ENCODE measurements at places on chromosomes 5 and 9.

- peaks cover 10% of the 10 kb centered on the region for H3K4me1 ChIP-seq
- no peak overlapping the region for H3K27ac ChIP-seq
- no peak for DNase-seq
- no peak overlapping the region for H3K4me3 ChIP-seq
- peaks cover 13% of the 10 kb centered on the region for H3K36me3 ChIP-seq
Observed at GRCh38 chr5:862367-863243, 11.8 kb upstream of the ZDHHC11 start.

- DNase-seq = no peak
- H3K4me1 ChIP-seq = peaks cover 45% of the 10 kb centered on the region
- H3K36me3 ChIP-seq = peaks cover 25% of the 10 kb centered on the region
Observed at GRCh38 chr5:134175921-134176510, 734 bp downstream of the SKP1 start.

- 0 out of 3 replicates have a peak, but pooled peaks cover 6% of the 10 kb centered on the region for H3K27me3 ChIP-seq
- no peak overlapping the region for H3K4me3 ChIP-seq
Observed at GRCh38 chr5:169745441-169746146, 108.5 kb downstream of the DOCK2 start.

DNA sequence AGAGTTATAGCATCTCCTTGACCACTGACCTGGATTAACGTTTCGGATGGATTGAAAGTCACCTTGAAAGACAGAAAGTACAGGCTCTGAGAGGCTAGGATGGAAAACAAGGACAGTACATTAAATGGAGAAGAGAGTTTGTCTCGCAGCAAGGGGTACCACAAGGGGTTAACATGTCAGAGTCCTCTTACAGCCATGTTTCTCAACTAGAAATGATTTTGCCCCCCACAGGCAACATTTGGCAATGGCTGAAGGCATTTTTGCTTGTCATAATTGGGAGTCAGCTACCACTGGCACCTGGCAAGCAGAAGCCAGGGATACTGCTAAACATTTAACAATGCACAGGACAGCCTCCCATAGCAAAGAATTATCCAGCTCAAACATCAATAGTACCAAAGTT is 90.8 kb upstream of the EQTN start:
- H3K36me3 ChIP-seq = no peaks in the 10 kb centered on the region
- no peak overlapping the region for H3K27ac ChIP-seq
- no peaks in the 10 kb centered on the region for H3K27me3 ChIP-seq

GRCh38 chr5:15623794-15624193 is 123.8 kb downstream of the FBXL7 start:
- DNase-seq = no peak
- no peak overlapping the region for H3K4me3 ChIP-seq
- no peaks in the 10 kb centered on the region for H3K36me3 ChIP-seq
- no peaks in the 10 kb centered on the region for H3K4me1 ChIP-seq

DNA sequence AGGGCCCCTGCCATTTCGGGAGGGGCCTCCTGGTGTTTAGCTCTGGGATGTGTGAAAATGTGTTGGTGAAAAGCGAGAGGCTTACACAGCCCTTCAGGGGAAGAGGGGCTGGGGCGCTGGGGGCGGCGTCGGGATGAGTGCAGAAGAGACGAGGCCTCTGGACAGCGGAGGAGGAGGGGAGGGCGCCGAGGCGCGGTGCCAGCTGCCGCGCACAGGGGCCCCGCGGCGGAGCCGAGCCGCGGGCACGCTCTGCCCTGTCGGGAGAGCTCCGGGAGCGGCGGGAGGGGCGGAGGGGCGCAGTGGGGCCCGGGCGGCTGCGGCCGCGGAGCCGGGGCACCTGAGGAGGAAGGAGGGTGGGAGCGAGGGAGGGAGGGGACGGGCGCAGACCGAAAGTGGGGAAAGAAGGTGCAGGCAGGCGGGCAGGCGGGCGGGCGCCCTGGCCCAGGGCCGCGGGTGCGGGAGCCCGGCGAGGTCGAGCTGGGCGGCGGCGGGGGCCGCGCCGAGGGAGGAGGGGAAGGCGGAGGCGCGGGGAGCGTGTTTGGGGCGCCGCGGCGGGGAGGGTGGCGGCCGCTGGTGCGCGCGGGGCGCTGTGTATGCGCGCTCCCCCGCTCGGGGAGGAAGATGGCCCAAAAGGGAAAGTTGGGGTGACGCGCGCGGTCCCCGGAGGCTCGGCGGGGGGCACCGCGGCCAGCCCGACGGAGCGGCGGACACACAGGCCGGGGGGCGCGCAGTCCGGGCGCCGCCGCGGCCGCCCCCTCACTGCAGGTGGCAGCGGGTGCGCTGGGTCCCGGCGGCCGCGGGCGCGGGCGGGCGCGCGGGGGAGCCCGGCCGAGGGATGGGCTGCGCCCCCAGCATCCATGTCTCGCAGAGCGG is at the start of gene PDE8B:
Gene PDE8B, plus strand, starts transcription at position 590 of the 873 bp plus-strand sequence. Its CDS starts 246 bp downstream, at position 836.
- no peaks in the 10 kb centered on the region for H3K36me3 ChIP-seq
- H3K27me3 ChIP-seq = peaks cover 5% of the 10 kb centered on the region
- H3K4me3 ChIP-seq = peak within 1 kb of the TSS; percentile 18
- H3K4me1 ChIP-seq = peaks cover 6% of the 10 kb centered on the region
- H3K27ac ChIP-seq = no peak within 1 kb of the TSS

GRCh38 chr5:84242286-84242685 is 142.4 kb downstream of the EDIL3 start:
- H3K27ac ChIP-seq = no peak overlapping the region
- H3K27me3 ChIP-seq = no peaks in the 10 kb centered on the region
- no peak for DNase-seq
- no peaks in the 10 kb centered on the region for H3K36me3 ChIP-seq
- H3K4me1 ChIP-seq = no peaks in the 10 kb centered on the region

DNA sequence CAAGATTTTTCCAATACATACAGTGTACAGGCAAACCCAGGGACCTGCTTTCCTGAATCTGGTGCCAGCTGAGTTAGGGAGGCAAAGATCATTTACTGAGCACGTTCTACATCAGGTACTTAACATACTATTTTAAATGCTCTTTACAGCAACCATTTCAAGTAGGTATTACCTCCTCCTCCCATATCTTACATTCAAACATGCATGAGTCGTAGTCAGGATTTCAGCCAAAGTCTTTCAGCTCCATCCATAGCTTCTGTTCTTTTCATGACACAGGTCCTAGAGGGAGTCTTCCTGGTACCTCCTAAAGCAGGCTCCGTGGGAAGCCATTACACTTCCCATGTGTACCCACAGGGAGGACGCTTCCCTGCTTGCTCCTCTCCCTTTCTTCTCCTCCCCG is 11.7 kb downstream of the KCNV2 start:
- H3K36me3 ChIP-seq = no peaks in the 10 kb centered on the region
- H3K27me3 ChIP-seq = no peaks in the 10 kb centered on the region
- no peak overlapping the region for H3K27ac ChIP-seq

All from HepG2 (cell line).